Activated CD4-positive, alpha-beta memory T cell treated with anti-CD3 and anti-CD28 coated beads for 36 hours (primary cell): ENCODE measurements at places on chromosomes 4 and X.

- no peak for DNase-seq
Observed at GRCh38 chrX:13903405-13903804, 86.5 kb upstream of the GPM6B start.

DNA sequence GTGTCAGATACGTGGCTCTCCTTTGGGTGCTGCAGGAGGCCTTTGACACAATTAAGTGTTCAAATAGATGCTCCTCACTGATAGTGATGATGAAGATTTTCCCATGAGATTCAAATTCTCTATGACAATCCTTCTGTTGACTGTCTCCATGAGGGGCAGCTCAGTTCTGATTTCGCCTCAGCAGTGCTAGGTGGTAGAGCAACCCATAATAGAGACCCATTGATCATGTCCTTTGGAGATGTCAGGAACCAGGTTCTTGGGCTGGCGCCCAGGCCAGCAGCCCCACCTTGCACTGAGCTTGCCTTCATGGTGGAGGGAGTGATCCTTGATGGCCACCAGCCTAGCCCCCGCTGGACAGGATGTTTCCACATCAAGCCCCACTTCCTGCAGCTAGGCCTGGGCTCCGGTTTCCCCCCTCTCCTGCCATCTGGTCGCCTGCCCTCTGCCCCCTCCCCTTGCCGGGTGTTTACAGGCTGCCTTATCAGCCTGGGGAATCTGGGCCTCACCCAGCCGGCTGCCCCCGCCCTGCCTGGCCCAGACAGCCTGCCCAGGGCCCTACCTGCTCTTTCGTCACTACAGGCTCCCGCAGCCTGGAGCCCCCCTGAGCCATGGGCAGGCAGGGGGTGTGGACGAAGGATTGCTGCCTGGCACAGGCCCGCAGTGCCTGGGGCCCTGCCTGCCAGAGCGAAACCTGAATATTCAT, 12.6 kb downstream of the ELF4 start:
- peak; percentile 28 for DNase-seq

DNA sequence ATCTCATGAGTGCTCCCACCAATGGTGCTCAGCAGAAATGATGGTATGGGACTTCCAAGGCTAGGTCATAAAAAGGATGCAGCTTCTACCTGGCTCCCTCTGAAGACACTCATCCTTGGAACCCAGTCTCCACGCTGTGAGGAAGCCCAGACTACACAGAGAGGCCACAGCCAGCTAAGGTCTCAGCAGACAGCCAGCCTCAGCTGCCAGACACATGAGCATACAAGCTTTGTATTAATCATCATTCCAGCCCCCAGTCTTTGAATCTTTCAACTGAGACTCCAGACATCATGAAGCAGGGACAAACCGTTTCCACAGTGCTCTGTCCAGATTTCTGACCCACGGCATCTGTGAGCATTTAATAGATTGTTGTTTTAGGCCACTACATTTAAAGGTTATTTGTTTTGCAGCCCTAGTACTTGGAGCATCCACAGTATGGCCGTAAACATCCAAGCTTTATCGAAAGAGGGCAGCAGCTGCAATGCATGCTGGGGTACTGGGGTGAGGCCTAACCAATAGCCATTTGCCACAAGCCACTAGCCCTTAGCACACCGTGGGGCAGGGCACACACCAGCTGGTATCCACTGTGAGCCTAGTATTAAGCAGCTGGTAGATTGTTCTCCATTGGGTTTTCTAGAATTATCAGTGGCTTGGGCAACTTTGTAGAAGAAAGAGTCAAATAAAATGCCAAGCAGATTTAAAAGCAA, 449.1 kb downstream of the BCOR start:
- DNase-seq: no peak

GRCh38 chr4:72553540-72554337, 15.3 kb downstream of the ADAMTS3 start:
- no peak for DNase-seq

- peak; percentile 51 for DNase-seq
Observed at GRCh38 chrX:154750301-154751202, at the start of gene GAB3. Gene GAB3, minus strand, starts transcription at chrX:154751077. Its CDS starts 52 bp downstream, at chrX:154751025.

DNA sequence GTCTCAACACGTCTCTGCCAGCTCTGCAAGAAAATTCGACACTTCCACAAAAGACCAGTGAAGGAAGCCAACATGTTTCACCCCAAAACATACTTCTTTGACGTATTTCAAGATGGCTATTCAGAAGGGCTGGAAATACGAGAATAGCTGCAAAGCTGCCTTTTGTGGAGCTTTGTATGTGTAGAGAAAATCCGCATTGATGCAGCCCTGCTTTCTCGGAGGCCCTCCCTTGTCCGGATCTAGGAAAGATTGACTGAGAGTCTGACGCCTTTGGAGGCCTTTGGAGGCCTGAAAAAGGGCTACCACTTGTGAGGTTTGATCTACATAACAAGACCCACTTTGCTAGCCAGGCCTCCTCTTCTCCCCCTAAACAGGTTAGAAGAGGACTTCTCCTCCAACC, 12.2 kb downstream of the SAT1 start:
- DNase-seq: no peak

DNA sequence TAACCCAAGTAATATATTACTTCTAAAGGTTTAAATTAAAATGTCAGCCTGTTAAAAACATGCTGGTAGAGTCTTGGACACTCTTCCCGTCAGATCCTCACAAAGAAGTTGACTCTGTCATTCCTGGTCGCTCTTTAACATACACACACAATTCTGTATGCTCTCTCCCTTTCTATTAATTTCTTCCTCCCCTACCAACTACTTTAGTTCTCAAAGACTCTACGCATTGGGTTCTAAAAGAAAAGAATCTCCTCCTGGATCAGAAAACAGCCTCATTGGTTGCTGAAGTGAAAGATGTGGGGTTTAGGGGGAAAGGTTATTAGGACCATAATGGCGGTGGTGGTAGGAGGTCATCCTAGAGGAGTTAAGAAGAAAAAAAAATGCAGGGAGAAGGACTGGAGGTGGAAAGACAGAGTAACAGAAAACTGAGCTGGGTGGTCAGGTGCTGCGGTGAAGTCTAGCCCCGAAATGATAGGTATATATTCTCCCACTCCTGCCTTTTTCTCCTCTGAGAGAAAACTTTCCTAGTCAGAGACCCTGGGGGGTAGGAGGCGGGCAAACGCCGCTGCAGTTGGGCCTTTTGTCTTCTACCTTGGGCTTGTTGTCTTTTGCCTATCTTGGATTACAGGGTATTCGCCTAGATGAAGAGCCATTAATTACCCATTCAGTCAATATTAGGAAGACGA, 5.2 kb upstream of the PITX2 start:
- DNase-seq: no peak

DNA sequence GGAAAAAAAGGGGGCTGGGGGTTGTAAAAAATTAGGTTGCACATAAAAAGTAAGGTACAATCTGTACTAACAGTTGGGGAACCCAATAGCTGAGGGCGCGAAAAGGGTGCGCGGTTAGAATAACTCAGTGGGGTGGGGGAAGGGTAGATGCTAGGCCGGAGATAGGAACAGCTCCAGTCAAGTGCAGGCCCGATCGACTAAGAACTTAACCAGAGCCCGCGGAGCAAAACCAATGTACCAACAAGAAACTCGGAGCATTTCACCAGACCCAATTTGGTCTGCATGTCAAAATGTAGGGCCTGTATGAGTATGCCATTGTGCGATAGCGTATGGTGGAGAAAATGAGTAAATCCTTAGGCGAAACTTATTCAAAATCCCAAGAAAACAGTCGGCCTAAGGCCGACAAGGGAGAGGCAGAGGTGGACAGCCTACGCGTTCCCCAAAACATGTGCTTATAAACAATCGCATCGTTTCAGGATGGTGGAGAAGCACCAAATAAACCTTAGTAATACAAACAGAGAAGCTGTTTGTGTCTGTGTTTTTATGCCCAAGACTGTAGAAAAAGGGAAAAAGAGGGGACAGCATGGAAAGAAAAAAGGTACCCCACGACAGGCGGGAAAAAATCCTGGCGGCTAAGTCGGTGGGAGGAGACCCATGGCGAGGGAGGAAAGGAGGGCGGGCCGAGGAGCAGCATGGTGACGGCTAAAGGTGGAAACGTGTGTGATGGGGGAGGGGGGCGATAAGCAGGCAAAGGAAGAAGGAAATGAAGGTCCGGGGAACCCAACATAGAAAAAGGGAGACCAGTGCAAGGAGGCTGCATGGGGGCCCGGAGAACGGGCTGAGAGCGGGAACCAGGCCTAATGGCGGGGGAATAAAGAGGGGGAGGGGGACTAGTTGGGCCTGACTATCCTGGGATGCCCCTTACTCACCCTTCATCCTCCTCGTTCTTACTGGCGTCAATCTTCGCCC, 990 bp downstream of the HNRNPD start:
- peak; percentile 85 for DNase-seq

- DNase-seq: no peak
Observed at GRCh38 chrX:107712231-107713202, 63.1 kb downstream of the TSC22D3 start.

DNA sequence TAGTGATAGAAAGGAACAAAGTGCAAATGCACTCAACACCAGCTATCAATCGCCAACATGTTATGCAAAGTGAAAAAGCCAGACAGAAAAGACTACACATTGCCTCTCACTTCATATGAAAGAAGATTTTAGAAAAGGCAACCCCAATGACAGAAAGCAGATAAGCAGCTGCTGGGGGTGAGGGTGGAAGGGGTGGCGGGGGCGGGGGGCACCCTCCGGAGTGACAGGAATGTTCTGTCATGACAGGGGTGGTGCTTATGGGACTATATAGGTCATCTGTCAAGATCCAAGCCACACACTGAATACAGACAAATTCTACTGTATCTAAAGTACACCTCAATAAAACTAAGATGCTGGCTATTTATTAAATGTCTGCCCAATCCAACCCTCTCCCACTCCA, 10.7 kb downstream of the WDR1 start:
- DNase-seq: no peak

GRCh38 chr4:53118676-53119075, 247.2 kb downstream of the SCFD2 start:
- no peak for DNase-seq

DNA sequence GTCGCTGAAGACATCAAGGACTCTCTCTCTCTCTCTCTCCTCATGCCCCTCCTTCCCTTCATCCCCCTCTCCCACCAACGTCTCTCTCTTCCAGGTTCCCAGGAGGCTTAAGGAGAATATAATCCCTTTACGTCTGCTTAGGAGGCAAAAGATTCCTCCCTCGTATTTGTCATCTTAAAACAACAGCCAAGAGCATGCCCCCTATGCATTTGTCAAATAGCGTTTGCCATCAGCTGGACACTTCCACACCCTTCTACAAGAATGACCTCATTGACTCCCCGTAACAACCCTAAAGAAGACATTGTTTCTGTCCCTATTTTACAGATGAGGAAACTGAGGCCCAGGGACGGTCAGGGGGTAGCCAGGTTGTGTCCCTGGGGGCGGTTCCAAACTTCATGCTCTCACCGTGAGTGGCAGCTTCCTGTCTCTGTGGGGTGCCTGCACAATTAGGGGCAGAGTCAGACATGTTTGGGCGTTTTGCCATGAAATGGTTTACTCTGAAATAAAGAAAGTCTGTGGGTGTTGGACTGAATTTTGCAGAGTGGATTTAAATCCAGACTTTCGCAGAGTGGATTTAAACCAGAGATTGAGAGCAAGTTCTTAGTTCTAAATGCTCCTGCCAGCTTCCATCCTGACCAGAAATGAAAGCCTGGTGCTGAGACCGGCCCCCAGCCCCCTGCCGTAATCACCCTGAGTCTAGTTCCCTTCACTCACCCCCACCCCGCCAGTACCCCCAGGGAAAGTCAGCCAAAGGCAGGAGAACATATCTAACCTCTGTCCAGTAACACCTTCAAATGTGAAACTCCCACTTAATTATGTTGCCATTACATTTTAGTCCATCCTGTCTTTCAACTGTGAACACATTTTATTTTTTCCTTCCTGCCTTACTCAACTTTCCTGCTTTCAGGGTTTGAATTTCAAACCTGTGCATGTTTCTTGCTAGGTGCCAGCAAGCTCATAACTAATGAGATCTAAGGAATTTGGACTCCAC, 44.3 kb upstream of the TBL1X start:
- no peak for DNase-seq

DNA sequence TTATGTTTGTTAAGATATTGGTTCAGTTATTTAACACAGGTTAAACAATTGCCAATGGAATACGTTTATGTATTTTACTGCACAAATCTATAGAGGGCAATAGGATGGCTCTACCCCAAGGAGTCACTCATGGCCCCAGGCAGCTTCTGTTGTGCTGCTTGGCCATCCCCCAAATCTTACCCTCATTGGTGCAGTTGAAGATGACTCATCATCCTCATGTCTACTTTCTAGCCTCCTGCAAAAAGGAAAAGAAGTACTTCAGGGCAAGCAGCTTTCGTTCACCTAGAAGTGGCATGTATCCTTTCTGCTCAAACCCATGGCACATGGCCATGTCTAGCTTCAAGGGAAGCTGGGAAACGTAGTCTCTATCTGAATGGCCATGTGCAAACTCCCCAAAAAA, 14.2 kb downstream of the PHOX2B start:
- DNase-seq: no peak

- no peak for DNase-seq
Observed at GRCh38 chr4:48665555-48666186, 114.4 kb downstream of the FRYL start.

GRCh38 chr4:123524958-123525628, 128.5 kb downstream of the SPRY1 start:
- no peak for DNase-seq

DNA sequence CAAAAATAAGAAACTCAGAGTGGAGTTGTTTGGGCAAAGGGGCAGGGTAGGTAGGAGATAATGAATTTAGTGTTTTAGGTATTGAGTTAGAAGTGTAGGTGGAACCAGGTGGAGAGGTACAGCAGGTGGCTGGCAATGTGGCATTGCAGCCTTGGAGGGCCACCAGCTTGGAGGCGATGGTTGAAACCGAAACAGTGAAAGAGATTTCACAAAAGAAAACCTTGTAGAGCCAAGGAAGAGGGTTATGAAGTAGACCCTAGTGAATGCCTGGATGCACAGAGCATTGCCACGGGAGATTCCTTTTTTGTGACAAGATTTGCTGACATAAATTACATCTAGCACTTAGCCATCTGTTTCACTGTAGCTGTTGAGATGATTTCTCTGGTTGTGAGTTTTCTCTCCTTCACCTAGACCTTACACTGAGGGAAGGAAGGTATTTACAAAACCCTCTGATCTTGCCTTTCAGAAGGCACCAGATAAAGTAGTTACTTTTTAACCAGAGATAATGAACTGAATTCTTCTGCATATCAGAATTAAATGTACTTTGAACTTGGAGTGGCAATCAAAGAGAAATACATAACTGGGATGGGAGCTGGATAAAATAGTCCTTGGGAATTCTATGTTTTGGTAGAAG, 104.1 kb upstream of the CASK start:
- no peak for DNase-seq

DNA sequence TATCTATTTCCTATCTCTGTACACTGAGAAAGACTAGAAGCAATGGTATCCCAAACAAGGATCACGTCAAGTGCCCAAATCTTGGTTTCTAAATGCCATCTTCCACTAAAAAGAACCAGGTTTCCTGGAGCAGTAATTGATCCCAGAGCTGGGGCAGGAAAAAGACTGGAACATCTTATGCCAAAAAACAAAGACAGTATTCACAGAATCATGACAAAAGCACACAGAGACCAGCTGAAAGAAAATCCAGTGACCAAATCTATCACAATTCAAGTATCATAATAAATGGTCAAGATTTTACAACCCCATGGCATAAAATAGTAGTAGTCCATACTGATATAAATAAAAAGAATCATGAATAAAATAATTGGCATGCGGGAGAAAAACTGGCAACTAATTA, 44.9 kb downstream of the CENPC start:
- DNase-seq: no peak
